ENCODE measurements at places on chromosomes 5 and 9.

GRCh38 chr5:140273401-140273877 lies 29.5 kb downstream of the PFDN1 start:
- H3K4me3 ChIP-seq: no peak overlapping the region
- H3K27me3 ChIP-seq: no peaks in the 10 kb centered on the region
- H3K4me1 ChIP-seq: no peaks in the 10 kb centered on the region
- H3K27ac ChIP-seq: no peak overlapping the region
- no peak for DNase-seq

- H3K4me1 ChIP-seq: peaks cover 14% of the 10 kb centered on the region
- H3K36me3 ChIP-seq: no peaks in the 10 kb centered on the region
- DNase-seq: no peak
- peak overlapping the region; percentile 72 for H3K27ac ChIP-seq
- H3K27me3 ChIP-seq: no peaks in the 10 kb centered on the region
These were observed 73.2 kb downstream of the APTX start for GRCh38 chr9:32928145-32928763.

GRCh38 chr9:129434187-129434586 lies 186.7 kb downstream of the C9orf50 start:
- H3K4me1 ChIP-seq: peaks cover 81% of the 10 kb centered on the region
- peak overlapping the region; percentile 82 for H3K27ac ChIP-seq
- DNase-seq: no peak
- H3K4me3 ChIP-seq: no peak overlapping the region
- no peaks in the 10 kb centered on the region for H3K27me3 ChIP-seq

DNA sequence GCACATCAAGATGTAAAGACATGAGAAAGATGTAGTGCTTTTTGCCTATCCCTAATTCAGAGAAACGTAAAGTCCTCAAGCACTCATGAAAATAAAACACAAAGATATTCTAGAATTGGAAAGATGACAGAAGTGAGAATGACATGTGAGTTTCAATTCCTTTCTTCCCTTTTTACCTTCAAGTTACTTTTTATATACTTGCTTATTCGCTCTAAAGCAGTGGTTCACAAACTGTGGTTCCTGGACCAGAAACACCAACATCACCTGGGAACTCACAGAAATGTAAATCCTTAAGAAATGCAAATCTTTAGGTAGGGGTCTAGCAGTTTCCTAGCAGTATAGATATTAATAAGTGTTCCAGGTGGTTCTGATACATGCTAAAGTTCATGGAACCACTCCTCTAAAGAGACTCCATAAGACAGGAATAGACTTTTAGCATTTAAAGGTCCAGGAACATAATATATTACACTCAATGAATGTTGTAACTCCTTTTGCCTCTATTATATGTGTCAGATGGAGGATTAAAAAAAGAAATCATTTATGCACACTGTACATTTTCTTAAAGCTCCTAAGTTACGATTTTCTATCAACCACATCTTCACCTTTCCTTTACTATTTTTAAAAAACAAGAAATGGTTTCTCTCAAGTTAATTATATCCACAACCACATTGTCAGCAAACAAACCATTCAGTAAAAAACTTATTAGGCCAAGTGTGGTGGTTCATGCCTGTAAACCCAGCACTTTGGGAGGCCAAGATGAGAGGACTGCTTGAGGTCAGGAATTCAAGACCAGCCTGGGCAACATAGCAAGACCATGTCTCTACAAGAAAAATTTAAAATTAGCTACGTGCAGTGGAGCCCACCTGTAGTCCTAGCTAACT lies 39.9 kb downstream of the ERP44 start:
- no peak overlapping the region for H3K27ac ChIP-seq
- H3K27me3 ChIP-seq: no peaks in the 10 kb centered on the region
- DNase-seq: no peak
- H3K4me3 ChIP-seq: no peak overlapping the region

All from mesothelial cell of epicardium (in vitro differentiated cells).